Amygdala (tissue), 56 donors: ENCODE measurements at places on chromosomes 1 and 21.
A peak's percentile ranks its signal among the peaks of the same experiment; 100 is the strongest.

GRCh38 chr1:161902182-161902581 lies 121.5 kb downstream of the OLFML2B start:
- no peak for DNase-seq

DNA sequence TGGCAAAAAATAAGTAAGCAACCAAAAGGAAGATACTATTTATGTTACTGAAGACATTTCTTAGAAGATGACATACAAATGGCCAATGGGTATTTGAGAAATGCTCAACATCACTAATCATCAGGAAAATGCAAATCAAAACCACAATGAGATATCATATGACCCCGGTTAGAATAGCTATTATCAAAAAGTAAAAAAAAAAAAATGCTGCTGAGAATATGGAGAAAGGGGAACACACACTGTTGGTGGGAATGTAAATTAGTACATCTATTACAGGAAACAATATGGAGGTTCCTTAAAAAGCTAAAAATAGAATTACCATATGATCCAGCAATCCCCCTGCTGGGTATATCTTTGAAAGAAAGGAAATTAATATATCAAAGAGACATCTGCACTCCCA lies 34.3 kb upstream of the CREG1 start:
- no peak for DNase-seq

DNA sequence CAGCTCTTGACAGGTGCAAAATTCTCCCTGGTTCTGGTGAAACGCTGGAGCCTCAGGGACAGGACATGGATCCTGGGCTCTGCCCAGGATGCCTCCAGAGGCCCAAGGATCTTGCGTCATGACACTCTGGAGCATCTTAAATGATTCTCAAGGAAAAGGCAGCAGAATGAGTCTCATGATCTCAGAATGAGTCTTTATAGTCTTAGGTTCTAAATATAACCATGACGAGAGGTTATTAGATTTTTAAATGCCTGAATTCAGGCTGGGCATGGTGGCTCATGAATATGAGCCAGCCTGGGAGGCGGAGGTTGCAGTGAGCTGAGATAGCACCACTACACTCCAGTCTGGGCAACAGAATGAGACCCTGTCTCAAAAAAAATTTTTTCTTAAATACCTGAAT lies 55.5 kb downstream of the ECE1 start:
- DNase-seq: no peak

DNA sequence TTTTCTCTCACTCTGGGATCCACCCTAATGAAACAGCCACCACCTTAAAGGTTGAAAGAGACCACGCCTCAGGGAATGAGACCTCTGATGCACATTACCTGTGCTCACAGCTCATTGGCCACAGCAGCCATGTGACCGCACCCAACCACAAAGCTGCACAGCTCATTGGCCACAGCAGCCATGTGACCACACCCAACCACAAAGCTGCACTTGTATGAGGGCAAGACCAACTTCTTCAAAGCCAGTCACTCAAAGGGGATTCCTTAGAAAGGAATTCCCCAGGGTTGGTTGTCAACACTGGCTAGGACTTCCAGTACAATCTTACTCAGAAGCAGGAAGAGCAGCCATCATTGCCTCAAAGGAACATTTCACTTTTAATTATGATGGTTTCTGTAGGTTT lies 43.6 kb upstream of the PDE9A start:
- no peak for DNase-seq

GRCh38 chr1:170927955-170928840 lies 7.1 kb upstream of the MROH9 start:
- DNase-seq: no peak

- DNase-seq: peak; percentile 6
These were observed 23.0 kb upstream of the DMBX1 start for GRCh38 chr1:46466477-46467182.

DNA sequence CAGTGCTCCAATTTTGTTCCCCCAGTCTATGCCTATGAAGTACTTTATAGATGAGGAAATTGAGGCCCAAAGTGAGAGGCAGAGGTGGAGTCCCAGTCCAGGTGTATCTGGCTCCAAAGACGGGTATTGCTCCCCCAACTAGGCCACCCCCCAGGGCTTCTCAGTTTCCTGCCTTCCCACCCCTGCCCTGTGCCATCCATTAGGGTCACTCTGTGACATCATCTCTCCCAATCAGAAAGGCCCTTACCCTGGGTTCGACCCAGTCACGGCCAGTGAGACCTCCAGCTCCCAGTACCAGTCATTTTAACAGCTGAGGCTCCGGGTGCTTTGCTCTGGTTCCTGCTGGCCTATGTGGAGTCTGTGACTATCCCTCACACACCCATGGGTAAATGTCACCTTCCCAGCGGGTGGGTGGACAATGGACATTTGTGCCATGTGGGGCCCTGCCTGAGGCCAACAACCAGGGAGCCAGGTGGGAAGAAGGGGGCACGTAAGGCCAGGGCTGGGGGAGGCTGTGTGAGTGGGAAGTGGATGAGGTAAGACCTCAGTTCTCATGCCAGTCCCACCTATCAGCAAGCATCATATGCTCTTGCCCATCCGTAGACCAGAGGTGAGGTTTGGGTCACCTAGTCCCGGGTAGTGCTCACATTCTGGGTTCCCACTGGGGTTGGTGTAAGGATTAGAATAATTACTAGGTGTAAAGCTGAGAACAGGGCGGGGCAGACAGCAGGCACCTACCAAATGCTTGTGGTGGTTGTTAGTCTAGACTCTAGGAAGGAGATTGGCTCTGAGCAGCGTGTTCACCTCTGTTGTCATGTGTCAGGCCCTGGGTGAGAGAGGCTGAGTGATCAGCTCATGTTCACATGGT lies 685.9 kb downstream of the MATN1 start:
- no peak for DNase-seq

GRCh38 chr1:118485757-118486156 lies 300.7 kb upstream of the SPAG17 start:
- DNase-seq: no peak

DNA sequence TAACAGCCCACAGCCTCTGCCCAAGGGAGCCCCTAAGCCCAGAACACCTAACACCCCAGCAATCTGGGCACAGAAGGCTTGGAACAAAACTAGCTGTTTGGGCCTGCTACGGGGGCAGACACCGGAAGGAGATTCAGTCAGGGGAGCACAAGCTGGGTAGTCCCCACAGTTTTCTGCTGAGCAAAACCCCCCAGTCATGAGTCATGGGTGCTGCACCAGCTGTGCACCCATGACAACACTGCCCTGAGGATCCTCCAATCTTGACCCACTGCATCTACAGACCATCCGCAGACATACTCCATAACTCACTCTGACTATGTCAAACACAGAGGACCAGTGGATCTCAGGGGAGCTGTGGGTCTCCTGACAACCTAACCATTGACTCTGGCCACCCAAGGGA lies 105.1 kb downstream of the LRIG2 start:
- no peak for DNase-seq
